ENCODE measurements at places on chromosomes 2 and 18.

- peaks cover 4% of the 10 kb centered on the region for H3K4me1 ChIP-seq
- H3K4me3 ChIP-seq, result peak overlapping the region; percentile 7
- DNase-seq, result no peak
- H3K27me3 ChIP-seq, result no peaks in the 10 kb centered on the region
- peaks cover 5% of the 10 kb centered on the region for H3K36me3 ChIP-seq
Observed at GRCh38 chr2:74921236-74921736, 37.2 kb upstream of the POLE4 start.

DNA sequence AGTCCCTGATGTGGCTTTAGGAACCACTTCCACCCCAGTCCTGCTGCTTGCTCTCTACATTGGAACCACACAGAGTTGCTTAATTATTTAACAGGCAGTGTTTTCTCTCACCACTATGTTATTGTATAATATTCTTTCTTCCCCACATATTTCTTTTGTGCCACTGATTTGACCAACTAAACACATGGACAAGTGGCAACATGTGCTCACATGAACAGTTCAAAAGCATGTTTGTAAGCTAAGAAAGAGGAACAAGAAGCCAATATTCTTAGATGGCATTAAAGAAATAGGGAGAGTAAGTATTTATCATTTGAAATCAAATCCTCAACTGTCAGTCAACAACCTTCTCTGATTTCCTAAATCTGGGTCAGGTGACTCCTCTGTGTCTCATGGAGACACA is 409.6 kb downstream of the FBXO15 start:
- peaks cover 4% of the 10 kb centered on the region for H3K4me1 ChIP-seq
- H3K36me3 ChIP-seq, result no peaks in the 10 kb centered on the region
- no peak overlapping the region for H3K4me3 ChIP-seq

GRCh38 chr18:49183921-49184320 is 233.2 kb upstream of the SMAD7 start:
- no peaks in the 10 kb centered on the region for H3K27me3 ChIP-seq
- H3K36me3 ChIP-seq, result no peaks in the 10 kb centered on the region
- no peak overlapping the region for H3K4me3 ChIP-seq
- no peak for DNase-seq
- no peak overlapping the region for H3K27ac ChIP-seq

DNA sequence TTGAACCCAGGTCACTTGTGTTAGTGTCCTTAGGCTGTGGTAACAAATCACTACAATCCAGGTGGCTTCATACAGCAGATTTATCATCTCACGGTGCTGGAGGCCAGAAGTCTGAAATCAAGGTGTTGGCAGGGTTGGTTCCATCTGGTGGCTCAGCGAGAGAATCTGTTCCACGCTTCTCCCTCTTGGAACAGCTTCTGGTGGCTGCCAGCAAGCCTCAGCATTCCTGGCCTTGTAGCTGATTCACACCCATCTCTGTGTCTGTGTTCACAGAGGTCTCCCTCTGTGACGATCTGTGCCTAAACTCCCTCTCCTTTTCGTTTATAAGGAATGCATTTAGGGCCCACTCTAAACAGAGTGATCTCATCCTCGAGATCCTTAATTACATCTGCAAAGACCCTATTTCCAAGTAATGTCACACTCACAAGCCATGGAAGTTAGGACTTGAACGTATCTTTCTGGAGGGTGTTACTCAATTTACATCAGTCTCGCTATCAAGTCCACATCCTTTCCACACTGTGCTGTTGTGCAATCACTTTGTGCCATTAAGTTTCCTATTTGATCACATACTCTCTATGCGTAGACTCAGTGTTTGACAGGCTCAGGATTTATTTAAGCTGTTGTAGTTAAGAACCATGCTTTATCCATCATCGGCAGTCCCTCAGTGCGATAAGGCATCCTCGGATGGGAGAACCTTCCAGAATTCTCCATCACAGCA is 164.4 kb downstream of the SOCS6 start:
- H3K27me3 ChIP-seq, result no peaks in the 10 kb centered on the region
- no peaks in the 10 kb centered on the region for H3K36me3 ChIP-seq
- H3K27ac ChIP-seq, result no peak overlapping the region
- no peak overlapping the region for H3K4me3 ChIP-seq

GRCh38 chr2:72682061-72682460 is 143.8 kb downstream of the EXOC6B start:
- H3K4me3 ChIP-seq, result no peak overlapping the region
- DNase-seq, result no peak
- no peaks in the 10 kb centered on the region for H3K27me3 ChIP-seq
- H3K4me1 ChIP-seq, result peaks cover 8% of the 10 kb centered on the region

DNA sequence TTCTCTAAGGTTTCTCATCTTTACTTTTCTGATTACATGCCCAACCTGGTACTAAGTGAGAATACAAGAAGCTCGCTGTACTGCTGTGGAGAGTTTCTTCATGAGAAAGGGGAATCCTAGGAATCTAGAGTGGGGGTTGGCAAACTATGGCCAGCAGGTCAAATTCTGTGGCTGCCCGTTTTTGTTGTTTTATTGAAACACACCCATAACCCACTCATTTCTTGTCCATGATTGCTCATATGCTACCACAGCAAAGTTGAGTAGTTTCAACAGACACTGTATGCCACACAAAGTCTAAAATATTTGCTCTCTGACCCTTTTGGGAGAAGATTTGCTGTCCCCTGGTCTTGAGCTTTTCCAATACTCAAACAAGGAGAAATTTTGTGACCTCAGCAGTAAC is 58.8 kb downstream of the C2orf74 start:
- no peaks in the 10 kb centered on the region for H3K27me3 ChIP-seq
- H3K4me3 ChIP-seq, result no peak overlapping the region
- no peaks in the 10 kb centered on the region for H3K36me3 ChIP-seq
- no peak for DNase-seq

DNA sequence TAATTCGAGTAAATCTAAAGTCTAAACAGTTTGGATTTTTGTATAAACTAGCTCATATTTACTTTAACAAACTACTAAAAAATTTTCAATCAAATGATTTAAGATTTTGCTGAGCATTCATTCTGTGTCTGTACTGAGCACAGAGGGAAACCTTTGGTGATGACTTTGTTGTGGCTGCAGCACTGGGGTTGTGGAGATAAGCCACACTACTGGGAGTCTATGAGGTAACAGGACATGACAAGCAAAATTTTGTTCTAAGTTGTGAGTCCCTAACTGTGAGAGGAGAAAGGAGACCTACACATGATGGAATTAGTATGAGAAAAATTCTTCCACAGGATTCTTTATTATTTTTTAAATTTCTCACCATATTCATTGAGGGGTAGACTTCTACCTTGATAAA is 933.7 kb upstream of the LRATD1 start:
- H3K27me3 ChIP-seq, result no peaks in the 10 kb centered on the region
- no peaks in the 10 kb centered on the region for H3K36me3 ChIP-seq
- no peak for DNase-seq
- H3K4me1 ChIP-seq, result no peaks in the 10 kb centered on the region

GRCh38 chr18:56380685-56381084 is 257.7 kb downstream of the TXNL1 start:
- H3K4me1 ChIP-seq, result peaks cover 7% of the 10 kb centered on the region
- DNase-seq, result no peak
- no peak overlapping the region for H3K4me3 ChIP-seq
- H3K36me3 ChIP-seq, result peaks cover 5% of the 10 kb centered on the region

- no peak overlapping the region for H3K4me3 ChIP-seq
- no peak for DNase-seq
- H3K27me3 ChIP-seq, result no peaks in the 10 kb centered on the region
- H3K36me3 ChIP-seq, result no peaks in the 10 kb centered on the region
- H3K4me1 ChIP-seq, result peaks cover 18% of the 10 kb centered on the region
Observed at GRCh38 chr2:177398791-177399190, 6.2 kb downstream of the AGPS start.

DNA sequence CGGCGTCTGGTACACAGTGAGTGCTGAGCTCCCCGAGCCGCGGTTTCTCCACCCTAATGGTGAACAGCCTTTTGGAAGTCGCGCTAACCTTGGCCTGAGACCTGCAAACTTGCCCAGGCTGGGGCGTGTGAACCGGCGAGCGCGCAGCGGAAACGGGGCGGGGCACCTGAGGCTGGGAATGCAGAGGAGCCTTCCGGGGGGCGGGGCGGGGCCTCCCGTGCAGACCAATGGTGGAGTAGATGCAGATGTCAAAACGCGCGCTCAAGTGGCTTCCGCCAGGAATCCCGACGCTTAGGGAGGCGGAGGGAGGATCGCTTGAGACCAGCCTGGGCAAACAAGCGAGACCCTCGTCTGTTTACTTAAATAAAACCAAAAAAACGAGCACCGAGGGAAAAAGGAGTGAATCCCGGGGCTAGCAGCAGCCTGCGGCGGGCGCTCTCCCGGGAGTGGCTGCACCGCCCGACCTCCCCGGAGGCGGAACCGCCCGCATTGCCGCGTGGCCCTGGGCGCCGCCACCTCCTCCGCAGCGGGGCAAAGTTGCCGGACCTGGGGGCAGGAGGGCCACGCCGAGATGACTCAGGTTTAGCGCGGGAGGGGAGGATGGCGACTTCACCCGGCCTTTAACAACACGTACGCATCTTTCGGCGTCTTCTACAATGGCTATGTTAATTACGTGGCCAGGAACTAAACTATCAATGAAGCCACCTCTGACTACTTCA is 2.2 kb upstream of the RRM2 start:
- DNase-seq, result peak; percentile 95
- H3K4me1 ChIP-seq, result peaks cover 10% of the 10 kb centered on the region
- peaks cover 4% of the 10 kb centered on the region for H3K27me3 ChIP-seq
- no peak overlapping the region for H3K27ac ChIP-seq
- no peaks in the 10 kb centered on the region for H3K36me3 ChIP-seq
- H3K4me3 ChIP-seq, result peak overlapping the region; percentile 97

DNA sequence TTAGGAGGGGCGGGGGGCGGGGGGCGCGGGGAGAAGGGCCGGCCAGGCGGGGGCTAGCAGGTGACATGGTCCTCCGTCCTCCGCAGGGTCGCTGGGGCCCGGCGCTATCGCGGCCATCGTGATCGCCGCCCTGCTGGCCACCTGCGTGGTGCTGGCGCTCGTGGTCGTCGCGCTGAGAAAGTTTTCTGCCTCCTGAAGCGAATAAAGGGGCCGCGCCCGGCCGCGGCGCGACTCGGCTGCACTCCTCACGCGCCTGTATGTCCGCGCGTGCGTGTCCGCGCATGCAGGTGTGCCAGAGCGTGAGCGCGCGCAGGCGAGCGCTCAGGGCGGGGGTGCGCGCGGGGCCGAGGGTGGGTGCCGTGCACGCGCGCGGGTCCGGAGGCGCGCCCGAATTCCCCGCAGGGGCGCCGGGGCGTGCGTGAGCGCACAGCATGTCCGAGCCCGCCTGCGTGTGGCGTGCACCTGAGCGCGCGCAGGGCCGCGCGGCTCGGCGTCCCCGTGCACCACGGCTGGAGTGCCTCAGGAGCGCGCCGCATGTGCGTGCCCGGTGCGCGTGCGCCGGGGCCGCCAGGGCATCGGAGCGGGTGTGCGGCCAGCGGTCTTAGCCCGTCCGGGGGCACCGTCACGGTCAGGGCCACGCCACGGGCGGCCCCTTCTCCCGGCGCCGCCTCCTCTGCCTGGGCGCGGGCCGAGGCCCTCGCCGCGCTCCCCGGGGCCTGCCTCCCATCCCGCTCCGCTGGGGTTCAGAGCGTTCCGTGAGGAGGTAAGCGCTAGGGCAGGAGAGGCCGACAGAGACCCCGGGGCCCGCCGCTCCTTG is 6.3 kb downstream of the SNORC start:
- peaks cover 14% of the 10 kb centered on the region for H3K27me3 ChIP-seq
- H3K4me1 ChIP-seq, result peaks cover 2% of the 10 kb centered on the region
- no peak for DNase-seq
- H3K27ac ChIP-seq, result no peak overlapping the region
- no peaks in the 10 kb centered on the region for H3K36me3 ChIP-seq
- no peak overlapping the region for H3K4me3 ChIP-seq

- DNase-seq, result no peak
- no peak overlapping the region for H3K27ac ChIP-seq
- peaks cover 5% of the 10 kb centered on the region for H3K36me3 ChIP-seq
- no peaks in the 10 kb centered on the region for H3K4me1 ChIP-seq
Observed at GRCh38 chr2:28653892-28654662, 97.6 kb upstream of the PPP1CB start.

DNA sequence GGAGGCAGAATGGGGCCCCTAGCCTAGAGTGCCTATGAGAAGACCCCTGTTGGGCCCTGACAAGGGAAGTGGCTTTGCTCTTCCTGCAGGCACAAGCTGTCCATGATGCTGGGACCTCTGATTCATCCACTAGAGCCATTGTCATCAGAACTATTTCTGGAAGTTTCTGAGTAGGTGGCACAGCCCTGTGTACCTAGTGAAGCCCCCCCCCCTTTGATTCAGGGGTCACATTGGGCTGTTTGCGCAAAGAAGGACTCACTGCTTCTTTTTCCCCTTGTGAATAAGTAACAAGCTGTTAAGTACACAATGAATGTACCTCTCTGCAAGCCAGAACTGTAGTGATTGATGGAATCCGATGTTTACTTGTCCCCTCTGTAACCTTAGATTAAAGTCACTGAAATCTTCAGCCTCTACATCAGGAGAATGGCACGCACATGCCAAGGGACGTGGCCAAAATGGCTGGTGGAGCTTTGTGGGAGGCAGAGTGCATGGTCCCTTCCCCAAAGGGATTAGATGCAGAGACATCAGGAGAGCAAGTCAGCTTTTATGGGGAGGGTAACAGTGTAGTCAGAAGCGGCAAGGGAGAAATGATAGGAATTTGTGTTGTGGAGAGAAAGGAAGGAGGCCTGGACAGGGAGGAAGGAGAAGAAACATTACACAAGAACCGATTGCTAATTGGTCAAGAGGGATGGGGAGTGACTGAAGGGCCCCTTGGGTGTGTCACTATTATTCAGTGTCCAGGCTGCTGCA is 267.6 kb upstream of the RAB12 start:
- H3K4me1 ChIP-seq, result peaks cover 13% of the 10 kb centered on the region
- H3K4me3 ChIP-seq, result no peak overlapping the region
- no peaks in the 10 kb centered on the region for H3K36me3 ChIP-seq

Data from glutamatergic neuron (in vitro differentiated cells).